ENCODE measurements at places on chromosomes 1 and 21. TPM values are rescaled to one million over a fixed set of nuclear protein-coding genes. Genes with fewer than 3 reads are reported as not detected.

DNA sequence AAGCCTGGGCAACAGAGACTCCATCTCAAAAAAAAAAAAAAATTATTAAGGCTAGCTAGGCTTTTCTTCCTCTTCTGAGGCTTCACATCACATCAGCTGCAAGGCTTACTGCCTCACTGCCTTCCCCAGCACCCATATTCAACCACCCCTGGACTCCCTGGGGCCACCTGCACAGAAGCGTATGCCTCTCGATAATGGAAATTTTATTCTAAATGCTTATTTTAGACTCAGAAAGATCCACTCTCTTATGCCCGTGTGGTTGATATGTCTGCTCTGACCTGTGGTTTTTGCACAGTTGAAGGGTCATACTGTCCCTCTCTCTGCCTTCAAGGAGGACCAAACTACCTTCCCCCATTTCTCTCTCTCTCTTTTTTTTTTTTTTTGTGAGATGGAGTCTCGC lies 1.5 kb upstream of the FCRLA start:
- DNase-seq: no peak

DNA sequence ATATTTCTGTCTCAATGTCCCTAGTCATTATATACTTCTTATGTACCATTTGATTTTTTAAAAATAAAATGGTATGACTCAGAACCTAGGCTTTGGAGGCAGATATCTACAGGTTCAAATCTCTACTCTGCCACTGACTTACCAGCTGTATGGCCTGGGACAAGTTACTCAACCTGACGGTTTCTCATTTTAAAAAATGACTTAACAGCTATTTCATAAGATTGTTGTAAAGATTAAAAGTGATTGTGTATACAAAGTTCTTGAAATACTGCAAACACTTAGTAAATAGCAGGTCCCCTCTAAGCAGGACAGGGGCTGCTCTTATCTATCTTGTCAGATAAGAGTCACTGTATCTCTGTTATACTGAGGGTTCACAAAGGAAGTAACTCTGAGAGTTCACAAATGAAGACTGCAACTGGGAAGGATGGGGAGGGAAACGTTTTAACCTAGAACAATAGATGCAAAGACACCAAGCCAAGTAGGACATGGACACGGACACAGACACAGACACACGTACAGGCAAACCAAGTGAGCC lies 2.6 kb downstream of the BCAR3 start:
- DNase-seq: no peak

The C1orf87 gene
- not detected for polyA plus RNA-seq

DNA sequence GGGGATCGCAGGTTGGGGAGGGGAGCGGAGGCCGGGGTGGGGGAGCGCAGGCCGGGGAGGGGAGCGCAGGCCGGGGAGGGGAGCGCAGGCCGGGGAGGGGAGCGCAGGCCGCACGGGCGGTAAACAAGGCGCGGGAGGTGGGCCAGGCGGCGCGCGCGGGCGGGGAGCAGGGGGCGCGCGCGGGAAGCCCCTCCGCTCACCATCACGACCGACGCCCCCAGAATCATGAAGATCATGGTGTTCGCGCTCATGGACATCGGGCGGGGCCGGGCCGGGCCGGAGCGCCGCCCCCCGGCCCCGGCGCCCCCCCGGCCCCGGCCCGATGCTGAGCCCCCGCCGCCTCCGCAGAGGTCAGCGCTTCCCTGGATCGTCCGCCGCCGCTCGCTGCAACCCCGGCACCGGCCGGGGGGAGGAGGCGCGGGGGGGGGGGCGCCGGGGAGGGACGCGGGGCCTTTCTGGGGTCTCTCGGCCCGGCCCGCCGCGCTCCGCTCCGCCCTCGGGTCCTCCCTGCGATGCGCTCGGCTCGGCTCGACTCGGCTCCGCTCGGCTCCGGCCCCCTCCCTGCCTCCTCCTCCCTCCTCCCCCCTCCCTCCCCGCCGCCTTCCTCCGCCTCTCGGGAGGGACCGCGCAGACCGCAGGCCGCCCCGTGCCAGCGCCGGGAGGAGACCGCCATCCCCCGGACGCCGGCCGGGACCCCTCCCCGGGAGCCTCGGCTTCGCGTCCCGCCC lies at the start of gene TMEM240:
Gene TMEM240, minus strand, starts transcription at position 535 of the 728 bp plus-strand sequence. Its CDS starts 278 bp downstream, at position 257.
- peak; percentile 20 for DNase-seq

DNA sequence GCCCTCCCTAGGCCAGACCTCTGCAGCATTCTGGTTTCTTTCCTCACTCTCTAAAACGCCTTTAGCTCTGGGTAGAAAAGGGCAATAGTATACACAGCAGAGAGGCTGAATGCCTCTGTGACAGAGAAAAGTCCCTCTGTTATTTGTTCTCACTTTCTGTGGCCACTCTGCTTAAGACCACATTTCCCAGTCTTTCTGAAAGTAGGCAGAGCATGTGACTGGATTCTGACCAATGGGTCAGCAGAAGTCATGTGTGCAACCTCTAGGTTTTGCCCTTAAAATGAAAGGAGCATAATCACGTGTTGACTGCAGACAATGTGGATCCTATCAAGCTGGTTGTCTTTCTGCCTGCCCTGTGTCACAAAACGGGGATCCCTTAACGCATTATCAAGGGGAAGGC lies 79.7 kb upstream of the MARK1 start:
- no peak for DNase-seq

GRCh38 chr1:231207437-231207836 lies 33.6 kb upstream of the GNPAT start:
- DNase-seq: no peak

DNA sequence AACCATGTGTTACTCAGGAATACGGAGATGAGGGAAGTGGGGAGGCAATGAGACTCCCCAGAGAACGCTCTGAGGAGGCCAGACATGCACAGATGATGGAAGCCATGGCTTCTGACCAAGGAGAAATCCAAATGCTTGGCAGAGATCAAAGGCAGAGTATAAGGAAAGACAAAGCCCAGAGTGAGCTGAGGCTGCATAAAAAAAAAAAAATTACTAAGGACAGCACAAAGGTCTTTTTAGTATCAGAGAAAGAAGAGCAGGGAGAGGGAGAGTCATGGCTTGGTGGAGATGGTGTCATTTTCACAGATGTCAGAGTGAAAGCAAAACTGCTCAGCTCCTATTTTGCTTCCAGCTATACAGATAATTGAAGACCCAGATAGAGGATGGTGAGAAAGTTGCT lies 8.1 kb upstream of the NCF2 start:
- no peak for DNase-seq

The RIMKLA gene
- 0.58 TPM for polyA plus RNA-seq

The SLFNL1 gene
- polyA plus RNA-seq: 0.24 TPM
